ENCODE measurements at places on chromosomes 2 and 18.

DNA sequence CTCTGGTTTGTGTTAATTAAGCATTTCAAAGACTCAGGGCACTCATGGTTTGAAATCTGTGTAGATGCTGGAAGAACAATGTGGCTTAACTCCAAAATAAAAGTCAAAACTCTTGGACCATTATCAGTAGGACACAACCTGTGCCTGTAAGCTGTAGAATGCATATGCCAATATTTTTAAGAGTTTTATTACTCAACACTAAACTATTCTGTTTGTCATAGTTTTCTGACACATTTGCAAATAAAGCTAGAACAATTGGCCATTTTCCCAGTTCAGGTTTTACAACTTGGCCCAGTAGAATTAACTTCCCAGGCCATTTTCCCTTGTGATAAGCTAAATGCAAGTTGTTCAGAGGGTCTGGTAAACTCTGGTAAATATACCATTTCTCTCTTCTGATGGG, 713.1 kb downstream of the CBLN2 start:
- no peak for DNase-seq

DNA sequence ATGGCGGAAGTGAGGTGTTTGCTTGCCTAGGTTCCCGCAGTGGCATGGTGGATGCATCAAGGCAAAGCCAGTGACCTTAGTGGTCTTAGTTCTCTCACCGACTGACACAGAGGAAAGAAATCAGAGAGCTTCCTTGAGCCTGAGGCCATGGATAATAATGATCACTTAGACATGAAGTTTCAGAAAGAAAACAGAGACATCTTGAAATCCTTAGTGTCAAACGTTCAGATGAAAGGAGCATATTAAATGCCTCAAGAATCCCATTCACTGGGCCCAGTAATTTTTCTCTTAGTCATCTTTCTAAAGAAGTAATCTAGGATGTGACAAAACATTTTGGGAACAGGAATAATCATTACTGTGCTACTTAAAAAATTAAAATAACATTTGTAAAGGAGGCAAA, 35.2 kb downstream of the COPS8 start:
- DNase-seq: no peak

DNA sequence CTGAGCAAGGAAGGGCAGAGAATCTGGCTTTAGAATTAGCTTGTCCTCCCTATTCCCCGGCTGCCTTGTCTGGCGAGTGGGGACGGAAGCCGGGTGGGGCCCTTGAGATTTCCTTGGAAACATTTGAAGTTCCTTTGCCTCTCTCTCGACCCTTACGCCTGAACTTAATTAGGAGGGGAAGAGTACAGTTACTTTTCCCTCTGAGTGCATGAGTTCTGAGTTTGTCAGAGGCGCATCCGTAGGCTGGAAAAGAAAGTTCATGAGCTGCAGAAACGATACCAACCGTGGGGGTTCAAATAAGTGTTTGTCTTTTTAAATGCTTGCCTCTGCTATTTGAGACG, 468 bp downstream of the PIKFYVE start:
- DNase-seq: no peak

DNA sequence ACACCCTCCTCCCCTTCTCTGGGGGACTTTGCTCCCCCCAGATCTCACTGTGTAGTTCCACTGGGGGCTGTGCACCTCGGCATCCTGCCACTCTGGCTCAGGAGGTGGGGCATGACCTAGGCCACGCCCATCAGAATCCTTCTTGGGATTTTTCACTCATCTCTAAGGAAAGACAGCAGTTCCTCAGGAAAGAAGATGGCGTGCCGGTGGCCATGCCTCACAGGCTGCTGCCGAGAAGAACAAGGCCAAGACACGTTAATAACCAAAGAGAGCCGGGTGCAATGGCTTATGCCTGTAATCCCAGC, 3.2 kb downstream of the NMUR1 start:
- DNase-seq: no peak

DNA sequence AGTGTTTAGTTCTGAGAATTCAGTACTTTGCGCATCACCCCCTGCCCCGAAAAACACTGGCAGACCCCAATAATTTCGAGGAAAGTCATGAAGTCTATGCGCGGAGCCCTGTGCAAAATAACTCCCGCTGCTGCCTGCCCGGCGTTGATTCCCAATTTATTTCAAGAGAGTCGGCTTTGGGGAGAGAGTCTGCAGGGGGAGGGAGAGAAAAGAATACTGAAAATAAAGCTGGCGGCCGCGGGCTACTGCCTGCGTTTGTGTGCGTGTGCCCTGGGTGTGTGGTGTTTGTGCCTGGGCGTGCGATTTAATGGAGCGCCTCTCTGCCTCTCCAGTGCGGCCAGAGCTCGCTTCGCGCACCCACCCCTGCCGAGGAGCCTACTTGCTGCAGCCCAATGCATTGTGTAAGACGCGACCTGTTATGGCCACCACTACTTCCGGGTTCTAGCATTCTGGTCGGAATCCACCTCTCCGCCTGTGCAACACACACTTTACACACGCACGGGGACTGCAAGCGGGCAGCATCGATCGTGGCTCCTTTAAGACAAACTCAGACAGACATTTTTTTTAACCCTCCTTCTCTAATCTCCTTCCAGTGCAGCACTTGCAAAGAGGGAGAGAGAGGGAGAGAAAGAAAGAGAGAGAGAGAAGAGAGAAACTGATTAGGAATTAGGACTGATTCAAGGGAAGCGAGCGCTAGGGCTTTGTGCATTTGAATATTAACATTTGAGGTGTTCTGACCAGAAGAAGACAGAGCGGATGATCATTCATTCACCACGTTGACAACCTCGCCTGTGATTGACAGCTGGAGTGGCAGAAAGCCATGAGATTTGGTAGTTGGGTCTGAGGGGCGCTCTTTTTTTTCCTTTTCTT, at the start of gene MEIS1:
MEIS1 (plus strand) TSS at position 447 of the 870 bp plus-strand sequence. CDS start 732 bp downstream, outside the sequence.
- peak; percentile 99 for DNase-seq

- DNase-seq: no peak
Measured at GRCh38 chr2:235218486-235218907, 266.7 kb downstream of the SH3BP4 start.

GRCh38 chr18:40133253-40133652, 1821.8 kb upstream of the PIK3C3 start:
- no peak for DNase-seq

GRCh38 chr2:126685629-126686028, 29.7 kb downstream of the GYPC start:
- no peak for DNase-seq

- no peak for DNase-seq
Measured at GRCh38 chr18:50410008-50410407, 35.2 kb downstream of the SKA1 start.

DNA sequence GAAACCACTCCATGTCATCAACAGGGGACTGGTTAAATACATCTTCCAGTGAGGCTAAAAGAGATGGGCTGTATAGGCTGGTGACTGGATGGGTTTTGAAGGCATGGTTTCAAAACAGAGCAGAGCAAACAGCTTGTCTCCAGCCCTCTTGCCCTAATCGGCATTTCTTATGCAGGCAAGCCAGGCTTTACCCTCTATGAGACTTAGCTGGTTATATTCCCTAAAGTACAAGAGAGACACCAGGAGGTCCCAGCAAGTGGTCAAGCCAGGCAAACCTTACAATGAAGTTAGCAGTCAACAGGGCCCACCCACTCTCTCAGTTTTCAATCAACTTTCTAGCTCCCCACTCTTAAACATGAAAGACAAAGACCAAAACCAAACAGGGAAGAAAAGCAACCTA, 19.0 kb downstream of the OSBPL1A start:
- DNase-seq: no peak

DNA sequence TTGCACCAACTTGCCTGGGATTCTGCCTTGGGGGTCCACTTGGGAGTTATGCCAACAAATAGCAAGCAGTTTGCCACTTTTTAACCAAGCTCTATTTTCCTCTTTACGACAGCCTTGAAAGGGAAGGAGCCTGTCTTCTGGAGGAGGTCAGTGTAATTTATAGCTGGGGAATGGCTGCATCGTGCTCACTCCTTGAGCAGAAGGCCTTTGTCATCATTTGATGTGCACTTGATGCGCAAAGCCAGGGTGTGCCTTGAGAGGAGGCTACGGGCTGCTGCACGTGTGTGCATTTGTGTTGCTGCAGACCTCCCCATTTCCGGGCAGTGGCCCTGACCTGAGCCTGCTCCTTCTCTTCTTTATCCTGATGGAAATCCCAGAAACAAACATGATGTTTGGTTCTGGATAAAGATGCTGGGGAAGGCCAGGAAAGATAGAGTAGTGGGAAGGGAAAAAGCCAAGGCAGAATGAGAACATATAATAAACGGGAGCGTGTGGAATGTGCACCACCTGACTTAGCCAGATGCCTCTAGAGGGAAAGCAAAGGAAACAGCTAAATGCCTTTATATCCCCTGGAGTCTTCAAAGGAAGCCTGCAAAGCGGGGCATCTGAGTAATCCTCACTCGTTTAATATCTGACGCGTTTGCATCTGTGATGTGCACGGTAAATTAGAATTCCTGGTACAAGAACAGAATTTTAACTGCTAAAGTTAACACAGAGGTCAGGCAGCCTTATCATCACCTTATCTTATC, 68.3 kb upstream of the ZNF521 start:
- DNase-seq: no peak

DNA sequence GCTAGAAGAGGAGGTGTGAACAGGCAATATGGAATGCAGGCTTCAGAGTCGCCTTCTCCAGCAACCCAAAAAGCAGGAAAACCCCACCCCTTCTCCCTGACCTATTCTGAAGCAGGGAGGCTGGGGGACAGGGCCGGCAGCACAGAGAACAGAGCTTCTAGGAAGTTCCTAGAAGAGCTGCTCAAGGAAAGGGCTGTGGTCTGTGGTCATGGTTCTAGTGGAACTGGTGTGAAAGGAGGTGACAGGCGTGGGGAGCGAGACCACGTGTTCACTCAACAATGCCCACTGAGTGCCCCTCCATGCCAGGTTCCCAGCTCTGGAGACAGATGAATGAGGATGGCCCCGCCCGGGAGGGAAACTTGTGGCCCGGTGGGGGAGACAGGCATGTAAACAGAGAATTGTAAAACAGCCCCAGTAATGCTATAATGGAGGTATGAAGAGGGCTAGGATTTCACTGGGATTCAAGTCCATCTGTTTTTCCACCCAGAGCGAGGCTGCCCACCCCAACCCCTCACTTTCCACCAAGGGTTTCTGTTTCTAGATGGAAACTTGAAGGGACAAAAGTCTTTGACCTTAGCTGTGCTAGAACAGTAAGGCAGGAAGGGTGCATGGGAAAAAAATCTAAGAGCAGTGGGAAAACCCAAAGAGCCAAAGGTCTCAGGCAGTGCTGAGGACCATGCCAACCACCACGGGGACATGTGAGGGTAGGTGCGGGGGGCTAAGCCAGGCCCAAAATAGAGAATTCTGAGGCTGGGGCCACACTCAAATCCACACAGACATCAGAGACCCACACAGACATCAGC, 71.8 kb downstream of the TNS1 start:
- DNase-seq: no peak

DNA sequence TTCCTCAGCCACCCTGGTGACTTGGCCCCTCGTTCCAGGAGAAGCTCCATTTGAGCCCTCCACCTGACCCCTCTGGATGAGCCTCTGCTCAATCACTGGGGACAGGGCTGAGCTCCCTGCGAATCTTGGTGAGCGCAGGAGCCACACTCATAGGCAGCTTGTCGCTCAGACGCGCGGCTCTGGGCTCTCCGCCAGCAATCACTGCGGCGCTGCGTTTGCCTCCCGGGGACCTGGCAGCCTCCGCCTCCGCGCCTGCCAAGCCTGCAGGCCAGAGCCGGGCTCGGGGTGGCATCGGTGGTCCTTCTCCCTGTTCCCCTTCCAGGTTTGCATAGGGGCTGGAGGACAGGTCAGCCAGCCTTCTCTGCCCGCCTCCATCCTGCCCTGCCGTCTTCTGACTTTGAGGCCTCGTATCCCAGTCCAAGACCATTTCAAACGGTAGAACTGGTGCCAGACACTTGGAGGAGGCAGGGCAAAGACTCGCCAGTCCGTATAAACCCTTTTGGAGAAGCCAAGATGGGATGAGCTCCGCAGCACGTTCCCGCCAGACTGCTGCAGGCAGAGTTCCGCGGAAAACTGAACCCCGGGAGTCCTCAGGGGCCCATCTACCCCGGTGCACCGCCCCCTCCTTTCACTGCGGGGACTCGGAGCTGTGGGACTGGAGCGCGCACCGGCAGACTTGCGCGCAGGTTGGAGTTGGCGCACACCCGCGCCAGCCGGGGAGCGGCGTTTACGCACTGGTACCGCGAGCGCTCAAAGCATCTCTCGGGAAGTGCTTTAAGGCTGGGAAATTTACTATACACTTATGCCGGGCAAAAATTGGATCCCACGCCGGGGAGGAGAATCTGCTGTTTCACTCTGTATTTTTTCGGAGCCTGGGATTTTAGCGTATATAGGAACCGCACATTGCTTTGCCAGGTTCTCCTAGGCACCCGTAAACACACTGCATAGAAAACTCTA, 1.1 kb upstream of the TACR1 start:
- peak; percentile 71 for DNase-seq

GRCh38 chr18:32566960-32567359, 96.3 kb upstream of the GAREM1 start:
- no peak for DNase-seq

DNA sequence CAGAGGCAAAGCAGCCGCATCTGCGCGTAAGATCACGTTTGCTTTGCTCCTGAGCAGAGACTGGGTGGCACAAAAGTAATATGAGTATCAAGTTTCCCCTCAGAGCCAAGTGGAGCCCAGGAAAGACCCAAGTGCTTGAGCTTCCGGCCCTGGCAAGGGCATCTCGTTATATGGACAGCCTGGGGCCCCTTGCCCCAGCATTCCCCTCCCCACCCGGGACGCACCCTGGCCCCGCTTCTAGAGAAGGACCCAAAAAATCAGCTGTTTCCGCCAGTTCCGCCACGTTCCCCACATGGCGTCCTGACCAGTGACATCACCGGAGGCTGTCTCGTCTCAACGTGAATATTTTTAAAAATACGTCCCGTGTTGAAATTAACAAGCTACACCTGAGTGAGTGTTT, 135.1 kb downstream of the NFATC1 start:
- no peak for DNase-seq

- DNase-seq: peak; percentile 48
Measured at GRCh38 chr2:237603718-237604362, 13.3 kb upstream of the RAB17 start.

- no peak for DNase-seq
Measured at GRCh38 chr18:136433-136832, 21.9 kb upstream of the USP14 start.

- DNase-seq: no peak
Measured at GRCh38 chr2:134287323-134287722, 33.5 kb downstream of the MGAT5 start.

- DNase-seq: no peak
Measured at GRCh38 chr18:48703028-48703386, 164.2 kb downstream of the CTIF start.

DNA sequence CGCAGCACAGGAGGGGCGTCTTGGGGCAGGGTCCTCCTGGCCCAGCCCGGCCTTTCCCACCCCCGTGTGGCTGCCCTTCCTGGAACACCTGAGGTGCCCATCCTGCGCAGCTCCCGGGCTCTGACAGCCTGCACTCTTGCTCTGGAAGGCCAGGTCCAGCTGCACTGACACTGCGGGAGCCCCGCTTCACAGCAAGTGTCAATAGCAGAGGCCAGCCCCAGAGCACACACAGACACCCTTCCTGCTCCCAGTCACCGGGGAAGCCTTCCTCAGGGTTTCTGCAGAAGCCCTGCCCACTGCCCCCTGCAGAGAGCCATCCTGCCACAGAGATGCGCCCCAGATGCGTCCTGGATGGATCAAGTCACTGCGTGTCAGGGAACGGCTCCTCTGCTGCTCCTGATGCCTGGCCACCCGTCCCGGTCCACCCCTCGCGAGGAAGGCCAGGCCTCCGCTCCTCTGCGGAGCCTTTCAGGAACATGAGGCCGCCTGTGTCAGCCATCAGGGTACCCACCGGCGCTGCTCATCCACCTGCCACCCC, 519.2 kb upstream of the MYT1L start:
- no peak for DNase-seq

- DNase-seq: no peak
Measured at GRCh38 chr2:32783469-32783868, 155.6 kb downstream of the TTC27 start.

- DNase-seq: no peak
Measured at GRCh38 chr2:143231254-143231645, 102.0 kb downstream of the ARHGAP15 start.
